PC-3 (cell line): ENCODE measurements at places on chromosomes 1 and 21.

GRCh38 chr1:91080650-91081049 lies 58.8 kb upstream of the ZNF644 start:
- DNase-seq: peak; percentile 9

DNA sequence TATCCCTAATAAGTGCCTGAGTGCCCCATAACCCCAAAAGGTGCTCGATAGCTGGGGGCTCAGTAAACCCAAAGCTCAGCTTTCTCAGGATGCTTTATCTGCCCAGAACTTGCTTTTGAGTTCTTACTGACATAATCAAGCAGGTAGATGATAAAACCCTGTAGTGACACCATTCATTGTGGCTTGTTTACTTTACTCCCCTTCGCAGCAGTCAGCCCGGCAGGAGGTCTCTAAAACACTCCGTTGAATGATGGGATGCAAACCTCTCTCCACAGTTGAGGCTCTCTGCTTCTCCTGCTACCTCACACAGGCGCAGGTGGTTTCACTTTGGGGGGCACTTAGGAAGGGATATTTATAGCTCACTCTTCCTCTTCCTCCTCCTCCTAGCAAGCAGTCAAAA lies 349.4 kb downstream of the HLX start:
- DNase-seq: no peak

DNA sequence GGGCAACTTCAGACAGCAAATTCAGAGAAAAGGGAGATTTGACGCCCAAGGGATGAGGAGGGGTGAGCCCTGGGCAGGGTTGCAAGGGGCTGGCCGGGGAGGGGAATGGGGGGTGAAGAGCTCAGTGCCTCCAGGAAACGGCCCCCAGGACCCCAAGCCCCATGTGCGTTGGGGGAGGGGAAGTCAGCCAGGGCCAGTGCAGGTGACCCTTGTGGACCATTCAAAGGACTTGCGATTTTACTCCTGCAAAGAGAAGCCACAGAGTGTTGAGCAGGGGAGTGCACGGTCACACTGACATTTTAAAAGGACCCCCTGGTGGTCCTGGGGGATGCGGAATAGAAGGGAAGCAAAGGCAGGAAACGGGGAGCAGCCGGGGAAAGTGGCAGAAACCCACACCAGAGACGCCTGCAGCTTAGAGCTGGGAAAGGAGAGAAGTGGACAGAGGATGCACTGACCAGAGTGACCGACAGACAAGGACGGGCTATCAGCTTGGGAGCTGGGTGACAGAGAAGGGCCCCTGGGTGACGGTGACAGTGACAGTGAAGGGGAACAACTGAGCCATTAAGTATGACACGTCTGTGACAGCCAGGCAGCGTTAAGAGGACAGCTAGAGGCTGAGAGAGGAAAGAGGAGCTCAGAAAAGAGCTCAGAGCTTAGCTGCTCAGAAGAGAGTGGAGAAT lies 54.0 kb upstream of the TMEM51 start:
- DNase-seq: no peak

- no peak for DNase-seq
Measured at GRCh38 chr1:84724128-84724860, 34.0 kb upstream of the SSX2IP start.

- DNase-seq: no peak
Measured at GRCh38 chr1:167499664-167500101, 18.6 kb downstream of the CD247 start.
